ENCODE measurements at places on chromosomes 13 and 19.

- DNase-seq, result no peak
Measured at GRCh38 chr13:30851697-30852096, 54.4 kb upstream of the MEDAG start.

- DNase-seq, result no peak
Measured at GRCh38 chr13:98237331-98237730, 60.3 kb upstream of the RNF113B start.

DNA sequence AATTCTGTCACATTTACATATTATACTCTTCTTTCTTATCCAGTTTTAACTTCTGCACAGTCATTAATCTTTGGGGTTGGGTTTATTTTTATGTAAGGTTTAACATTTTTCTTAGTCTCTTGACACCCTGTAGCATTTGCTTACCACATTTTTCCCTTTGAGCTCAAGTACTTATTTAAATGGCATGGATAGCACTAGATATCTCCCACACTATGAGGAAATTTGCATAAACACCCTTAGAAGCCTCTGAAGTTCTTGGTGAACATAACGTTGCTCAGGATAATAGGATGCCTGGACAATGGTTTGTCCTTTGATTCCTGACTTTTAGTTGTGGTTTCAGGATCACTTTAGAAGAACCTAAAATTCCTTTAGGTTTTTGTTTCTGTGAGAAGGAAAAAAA, 338.9 kb downstream of the PCDH17 start:
- DNase-seq, result no peak

DNA sequence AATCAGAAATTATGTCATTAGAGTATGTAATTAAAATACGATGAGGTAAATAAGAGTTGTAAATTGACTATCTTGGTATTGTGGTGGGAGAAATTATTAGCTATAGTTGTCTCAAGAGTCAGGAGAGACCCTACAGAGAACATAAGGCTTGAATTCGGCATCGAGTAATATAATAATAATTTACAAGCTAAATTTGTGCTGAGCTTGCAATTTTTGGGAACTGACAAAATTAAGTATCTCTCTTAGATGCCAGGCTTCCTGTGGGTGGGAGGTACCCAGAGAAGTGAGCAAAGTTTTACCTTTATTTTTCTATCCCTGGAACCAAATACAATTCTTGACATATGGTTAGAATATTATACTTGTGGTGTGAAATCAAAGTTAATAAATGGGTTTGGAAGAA, 1637.0 kb downstream of the EFNB2 start:
- DNase-seq, result no peak

DNA sequence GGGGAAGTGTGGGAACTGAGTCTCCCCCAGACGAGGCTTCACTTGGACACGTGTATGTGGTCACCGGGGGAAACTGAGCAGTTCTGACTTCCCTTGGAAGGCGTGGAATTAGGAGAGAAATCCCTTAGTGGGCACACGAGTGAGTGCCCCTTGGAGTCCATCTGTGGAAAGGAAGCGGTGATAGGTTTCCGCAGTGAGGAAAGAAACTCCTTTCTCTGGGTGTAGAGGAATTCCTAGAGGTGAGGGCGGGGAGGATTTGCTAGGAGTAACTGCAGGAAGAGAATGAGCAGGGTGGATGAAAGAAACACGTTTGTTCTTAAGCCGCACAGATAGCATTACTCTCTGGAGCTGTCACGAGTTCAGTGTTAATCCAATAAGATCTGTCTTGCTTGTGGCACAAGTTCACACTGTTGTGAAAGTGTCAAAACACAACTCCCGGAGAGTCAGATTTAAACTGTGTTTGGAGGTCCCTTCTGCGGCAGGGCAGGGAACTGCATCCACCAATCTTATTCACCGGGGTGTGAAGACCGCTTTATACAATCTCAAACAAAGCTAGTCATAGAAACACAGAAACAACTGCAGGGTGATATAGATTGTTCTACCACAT, 1.2 kb downstream of the KL start:
- peak; percentile 65 for DNase-seq

Measured in fibroblast of mammary gland (primary cell).